ENCODE measurements at places on chromosomes 12 and 14.

DNA sequence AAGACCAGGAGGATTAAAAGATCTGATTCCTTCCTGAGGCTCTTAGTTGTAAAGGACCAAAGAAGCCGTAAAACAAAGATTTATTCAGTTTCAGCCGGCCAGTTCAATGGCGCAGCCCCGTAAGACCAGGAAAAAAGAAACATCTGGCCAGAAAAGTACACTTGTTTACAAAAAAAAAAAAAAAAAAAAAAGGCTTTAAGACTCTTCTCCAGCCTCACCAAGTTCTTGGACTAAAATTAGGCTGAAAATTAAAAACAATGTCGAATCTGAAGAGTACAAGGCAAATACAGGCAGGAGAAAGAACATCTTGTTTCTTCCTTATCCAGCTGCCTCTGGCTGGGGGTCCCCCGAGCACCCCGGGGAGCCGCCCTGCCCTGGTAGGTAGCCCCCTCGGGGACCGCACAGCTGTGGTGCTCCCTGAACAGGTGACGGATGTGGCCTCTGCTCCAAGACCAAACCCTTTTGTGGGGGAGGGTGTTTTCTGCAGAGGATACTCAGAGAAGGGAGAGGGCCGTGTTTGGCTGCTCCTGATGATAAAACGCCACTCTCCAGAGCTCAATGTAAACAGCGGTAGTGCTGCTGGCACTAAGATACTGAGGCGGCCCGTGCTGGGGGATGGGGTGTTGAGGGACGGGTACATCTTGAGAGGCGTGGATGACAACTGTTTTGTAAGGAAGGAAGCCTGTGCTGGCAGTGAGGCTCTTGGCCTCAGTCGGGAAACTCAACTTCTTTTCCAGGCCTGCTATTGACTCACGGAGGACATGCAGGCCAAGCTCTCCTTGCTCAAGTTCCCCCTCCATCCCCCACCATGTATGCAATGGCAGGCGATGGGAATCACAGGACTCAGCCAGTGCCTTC is 201.0 kb upstream of the DIO3 start:
- no peak for DNase-seq

DNA sequence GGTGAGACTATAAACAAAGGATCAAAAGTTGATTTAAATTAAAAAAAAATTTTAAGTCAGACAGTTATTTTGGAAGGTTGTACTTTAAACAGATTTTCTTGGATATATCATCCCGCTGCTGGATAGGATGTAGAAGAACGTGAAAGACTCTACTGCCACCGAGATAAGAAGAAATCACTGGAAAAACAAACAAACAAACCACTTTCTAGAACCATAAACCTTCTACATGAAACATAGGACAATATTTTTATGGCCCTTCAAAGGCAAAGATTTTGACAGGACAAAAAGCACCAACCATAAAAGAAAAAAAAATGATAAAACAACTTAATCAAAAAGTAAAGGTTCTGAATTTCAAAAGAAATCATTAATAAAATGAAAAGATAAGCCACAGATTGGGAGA is 268.2 kb upstream of the DAAM1 start:
- no peak for DNase-seq

DNA sequence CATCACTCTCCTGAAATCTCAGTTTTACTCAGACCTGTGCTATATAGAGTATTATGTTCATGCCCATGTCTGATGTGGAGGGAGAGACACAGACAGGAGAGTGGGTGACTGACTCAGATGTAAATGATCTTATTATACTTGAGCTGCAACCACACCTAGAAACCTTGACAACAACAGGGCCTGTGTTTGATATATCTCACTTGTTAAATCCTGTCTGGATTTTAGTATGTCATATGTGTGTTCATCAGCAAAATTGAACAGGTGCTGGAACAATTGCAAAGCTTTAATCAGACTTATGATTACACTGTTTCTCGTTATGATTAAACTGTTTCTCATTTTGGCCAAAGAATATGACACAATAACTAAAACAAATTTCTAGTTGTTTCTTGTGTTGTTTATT is 37.7 kb downstream of the DIP2B start:
- peak; percentile 49 for DNase-seq

- no peak for DNase-seq
These were observed 104.0 kb upstream of the EIF5 start for GRCh38 chr14:103230021-103230420.

- no peak for DNase-seq
These were observed 386 bp downstream of the HDAC7 start for GRCh38 chr12:47819138-47819895.

DNA sequence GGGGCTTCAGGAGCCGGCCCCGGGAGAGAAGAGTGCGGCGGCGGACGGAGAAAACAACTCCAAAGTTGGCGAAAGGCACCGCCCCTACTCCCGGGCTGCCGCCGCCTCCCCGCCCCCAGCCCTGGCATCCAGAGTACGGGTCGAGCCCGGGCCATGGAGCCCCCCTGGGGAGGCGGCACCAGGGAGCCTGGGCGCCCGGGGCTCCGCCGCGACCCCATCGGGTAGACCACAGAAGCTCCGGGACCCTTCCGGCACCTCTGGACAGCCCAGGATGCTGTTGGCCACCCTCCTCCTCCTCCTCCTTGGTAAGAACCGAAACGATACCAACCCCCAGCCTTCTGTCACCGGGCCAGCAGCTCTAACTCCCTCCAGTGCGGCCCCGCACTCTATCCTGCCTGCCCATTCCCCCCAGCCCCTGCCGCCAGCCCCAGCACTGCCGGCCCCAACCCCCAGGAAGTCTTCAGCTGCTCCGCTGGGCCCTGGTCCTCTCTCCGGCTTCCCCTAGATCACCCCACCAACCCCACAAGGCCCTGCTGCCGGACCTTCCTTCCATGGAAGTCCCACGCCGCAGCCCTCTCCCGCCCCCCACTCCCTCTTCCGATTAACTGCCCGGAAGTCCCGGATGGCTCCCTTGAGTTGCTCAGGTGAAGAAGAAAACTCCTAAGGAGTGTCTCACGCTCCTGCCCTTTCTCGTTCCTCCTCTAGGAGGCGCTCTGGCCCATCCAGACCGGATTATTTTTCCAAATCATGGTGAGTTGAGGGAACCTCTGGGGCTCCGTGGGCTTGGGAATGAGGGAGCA is 693 bp downstream of the LRP10 start:
- peak; percentile 82 for DNase-seq

- no peak for DNase-seq
These were observed 51.1 kb downstream of the CCNK start for GRCh38 chr14:99532310-99532709.

GRCh38 chr12:109621901-109622364 is 48.3 kb downstream of the MVK start:
- DNase-seq: no peak

- no peak for DNase-seq
These were observed 56.1 kb upstream of the YARS2 start for GRCh38 chr12:32811686-32812392.

DNA sequence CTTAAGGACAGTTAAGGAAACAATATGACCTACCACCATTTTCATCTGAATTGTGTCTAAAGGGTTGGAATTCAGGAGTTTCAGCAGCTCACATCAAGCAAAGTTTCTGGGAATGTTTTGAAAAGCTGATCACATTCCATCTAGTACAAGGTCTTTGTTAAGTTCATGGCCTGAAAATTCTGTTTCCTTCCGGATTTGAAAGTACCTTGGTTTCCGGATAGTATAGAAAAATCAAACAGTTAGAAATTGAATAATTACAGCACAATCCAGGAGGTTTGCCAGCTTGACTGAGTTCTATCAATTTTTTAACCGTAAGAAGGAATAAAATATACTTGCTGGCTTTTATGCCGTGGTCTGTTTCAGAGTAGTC is 136.5 kb downstream of the HMGA2 start:
- no peak for DNase-seq

DNA sequence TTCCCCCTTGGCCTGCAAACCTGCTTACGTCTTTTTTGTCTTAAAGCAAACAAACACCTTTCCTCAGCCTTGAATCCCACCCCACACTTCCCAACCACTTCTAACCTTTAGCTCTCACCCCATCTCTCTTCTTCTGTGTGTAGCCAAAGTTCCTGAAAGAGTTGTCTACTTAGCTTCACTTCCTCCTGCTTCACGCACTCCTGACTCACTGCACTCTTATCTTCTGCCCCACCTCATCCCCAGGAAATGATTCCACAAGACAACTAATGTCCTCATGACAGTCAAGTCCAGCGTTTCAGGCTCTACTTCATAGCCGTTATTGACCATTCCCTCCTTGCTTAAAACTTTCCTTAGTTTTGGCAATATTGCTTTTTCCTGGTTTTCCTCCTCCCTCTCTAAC is 22.4 kb downstream of the EIF2B2 start:
- no peak for DNase-seq

GRCh38 chr12:47088021-47088944 is 8.5 kb upstream of the AMIGO2 start:
- peak; percentile 60 for DNase-seq

DNA sequence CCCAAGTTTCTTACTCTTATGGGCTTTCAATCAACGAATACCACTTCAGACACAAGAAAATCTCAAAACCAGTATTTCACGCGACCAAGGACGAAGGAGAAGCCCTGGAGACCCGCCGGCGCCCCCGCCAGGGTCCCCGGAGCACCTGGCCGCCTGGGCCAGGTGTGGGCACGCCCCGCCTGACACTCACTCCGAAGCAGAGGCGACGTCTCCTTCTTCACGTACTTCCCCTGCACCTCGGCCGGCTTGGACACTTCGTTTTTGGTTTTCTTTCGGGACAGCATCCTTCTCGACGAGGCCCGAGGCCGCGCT is 466 bp downstream of the SAV1 start:
- DNase-seq: no peak

GRCh38 chr12:14906114-14906513 is 20.5 kb upstream of the MGP start:
- no peak for DNase-seq

GRCh38 chr14:105315211-105315721 is 718 bp downstream of the PACS2 start:
- DNase-seq: no peak

- no peak for DNase-seq
These were observed 60.9 kb downstream of the MAP3K9 start for GRCh38 chr14:70748422-70748821.

DNA sequence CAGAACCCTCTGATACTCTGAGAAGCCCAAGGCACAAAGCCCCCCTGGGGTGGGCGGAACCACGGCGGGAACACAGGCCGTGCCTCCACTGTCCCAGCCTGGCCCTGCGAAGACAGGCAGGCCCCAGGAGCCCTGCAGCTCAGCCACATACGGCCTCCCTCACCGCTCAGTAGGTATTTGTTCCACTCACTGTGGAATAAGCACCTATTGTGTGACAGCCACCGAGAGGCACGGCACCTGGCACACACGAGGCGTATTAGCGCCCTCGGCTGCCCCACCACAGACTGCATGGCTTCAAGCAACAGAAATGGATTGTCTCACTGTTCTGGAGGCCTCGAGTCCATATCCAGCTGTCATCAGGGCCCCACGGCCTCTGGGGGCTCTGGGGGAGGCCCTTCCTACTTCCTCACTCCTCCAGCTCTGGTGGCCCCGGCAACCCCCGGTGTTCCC is 66.3 kb downstream of the NCOR2 start:
- DNase-seq: no peak

DNA sequence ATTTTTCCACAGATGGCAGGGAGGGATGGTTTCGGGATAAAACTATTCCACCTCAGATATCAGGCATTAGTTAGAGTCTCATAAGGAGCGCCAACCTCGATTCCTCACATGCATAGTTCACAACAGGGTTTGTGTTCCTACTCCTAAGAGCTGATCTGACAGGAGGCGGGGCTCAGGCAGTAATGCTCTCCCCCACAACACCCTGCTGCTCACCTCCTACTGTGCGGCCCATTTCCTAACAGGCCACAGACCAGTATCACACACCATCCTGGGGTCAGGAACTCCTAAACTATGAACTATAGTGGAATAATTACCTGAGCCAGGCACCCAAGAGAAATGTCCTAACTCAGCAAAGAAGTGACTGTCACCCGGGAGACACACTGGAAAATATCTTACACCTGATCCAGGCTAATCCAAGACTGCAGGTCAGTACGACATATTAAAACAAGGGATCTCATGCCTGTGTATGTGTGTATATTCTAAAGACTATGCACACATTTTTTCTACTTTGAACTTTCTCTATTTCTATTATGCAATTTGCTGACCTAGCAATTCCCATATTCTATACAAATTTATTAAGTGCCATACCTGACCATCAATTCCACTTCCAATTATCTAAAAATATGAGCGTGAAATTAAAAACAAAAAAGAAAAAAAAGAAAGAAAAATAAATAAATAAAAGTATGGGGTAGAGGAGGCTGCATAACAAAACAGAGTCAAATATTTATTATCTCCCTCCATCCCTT is 4.7 kb downstream of the NAA25 start:
- DNase-seq: no peak

- no peak for DNase-seq
These were observed 535.6 kb upstream of the ATP2B1 start for GRCh38 chr12:90244232-90244631.

GRCh38 chr14:104954746-104955395 is 23.3 kb downstream of the AHNAK2 start:
- DNase-seq: no peak

DNA sequence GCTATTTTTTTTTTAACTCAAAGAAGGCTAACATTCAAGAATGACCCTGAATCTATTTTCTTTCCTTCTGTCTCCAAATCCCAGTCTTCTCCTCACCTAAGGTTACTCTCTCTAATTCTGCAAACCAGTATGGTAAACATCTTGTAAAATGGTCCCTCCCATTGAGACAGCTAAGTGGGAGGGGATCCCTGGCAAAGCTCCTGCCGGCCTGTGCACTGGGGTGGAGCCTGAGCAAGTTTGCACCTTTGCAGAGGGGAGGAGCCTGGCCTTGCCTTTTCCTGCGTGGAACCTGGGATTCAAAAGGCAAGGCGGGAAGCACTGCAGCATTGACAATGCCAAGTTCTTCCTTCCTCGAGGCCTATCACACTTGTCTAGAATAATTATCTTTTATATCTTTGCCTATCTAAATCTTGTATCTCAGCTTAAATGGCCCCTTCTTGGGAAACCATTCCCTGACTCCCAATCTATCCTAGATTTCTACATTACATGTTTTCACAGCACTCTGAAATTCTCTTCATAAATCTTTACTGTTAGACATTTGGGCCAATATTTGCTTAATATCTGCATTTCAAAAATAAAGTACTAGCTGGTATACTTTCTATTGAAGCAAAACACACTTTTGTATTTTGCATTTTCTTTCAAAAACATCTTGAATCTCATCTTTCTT is 83.0 kb downstream of the EPS8 start:
- no peak for DNase-seq

DNA sequence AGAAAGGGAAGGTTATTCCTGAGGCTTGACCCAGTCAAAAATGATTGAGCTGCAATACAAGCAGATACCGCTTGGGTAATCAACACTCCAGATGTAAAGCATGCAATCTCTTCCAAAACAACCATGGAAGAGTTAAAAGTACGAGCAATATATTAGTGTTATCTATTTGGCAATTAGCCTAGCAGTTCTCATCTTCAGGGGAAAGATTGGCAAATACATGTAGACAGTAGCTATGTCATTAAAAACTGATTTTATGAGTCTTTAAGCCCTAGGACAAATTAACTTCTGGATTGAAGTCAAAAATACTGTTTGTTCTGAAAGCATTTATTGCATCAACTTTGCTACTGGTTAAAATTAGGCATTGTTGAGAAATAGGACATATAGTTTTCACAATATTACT is 9.3 kb upstream of the GYS2 start:
- no peak for DNase-seq

Measured in fibroblast of upper back skin (primary cell).